ENCODE measurements at places on chromosomes 12 and 14.

- DNase-seq: no peak
Observed at GRCh38 chr14:68695326-68695768, 97.5 kb downstream of the ZFP36L1 start.

GRCh38 chr14:84420221-84420620, 1109.7 kb upstream of the FLRT2 start:
- no peak for DNase-seq

- DNase-seq: no peak
Observed at GRCh38 chr14:34619471-34619870, 10.5 kb downstream of the SNX6 start.

DNA sequence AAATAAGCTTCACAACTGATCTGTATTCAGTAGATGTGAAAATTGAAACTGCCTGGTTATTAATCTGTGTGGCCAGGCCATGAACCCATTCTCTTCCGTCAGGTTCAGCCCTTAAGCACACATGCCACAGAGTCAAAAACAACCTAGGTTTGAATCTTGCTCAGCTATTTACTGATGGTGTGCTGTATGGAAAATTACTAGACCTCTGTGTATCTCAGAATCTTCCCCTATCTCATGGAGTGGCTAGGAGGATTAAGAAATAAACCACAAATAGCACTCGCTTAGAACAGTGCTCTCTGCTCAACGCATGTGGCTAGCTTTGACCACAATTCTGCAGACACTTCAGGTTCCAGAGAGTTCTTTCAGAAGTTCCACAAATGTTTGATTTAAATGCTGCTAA, 240.7 kb upstream of the PLEKHG7 start:
- no peak for DNase-seq

GRCh38 chr12:28099871-28100270, 90.4 kb upstream of the CCDC91 start:
- DNase-seq: no peak

Measured in stimulated activated CD4-positive, alpha-beta T cell treated with anti-CD3 and anti-CD28 coated beads, TNF-alpha, amount 100 ng/mL, for 1 hour (primary cell).